NCI-H1436 treated with DMSO at 0.1 percent for 48 hours (cell line): ENCODE measurements at places on chromosomes 13 and 19.

DNA sequence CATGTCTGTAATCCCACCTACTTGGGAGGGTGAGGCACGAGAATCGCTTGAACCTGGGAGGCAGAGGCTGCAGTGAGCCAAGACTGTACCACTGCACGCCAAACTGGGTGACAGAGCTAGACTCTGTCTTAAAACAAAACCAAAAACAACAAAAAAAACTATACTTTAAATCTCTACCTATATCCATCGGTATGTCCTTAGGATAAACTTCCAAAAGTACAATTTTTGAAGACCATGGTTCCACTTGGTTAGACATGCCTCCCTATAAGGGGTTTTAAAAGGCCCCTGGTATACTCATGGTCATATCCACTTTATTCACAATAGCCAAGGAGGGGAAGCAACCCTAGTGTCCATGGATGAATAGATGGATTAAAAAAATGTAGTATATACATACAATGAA, 39.8 kb downstream of the RUBCNL start:
- no peak for DNase-seq

GRCh38 chr19:51157265-51157664, 15.2 kb downstream of the SIGLEC7 start:
- no peak for DNase-seq

DNA sequence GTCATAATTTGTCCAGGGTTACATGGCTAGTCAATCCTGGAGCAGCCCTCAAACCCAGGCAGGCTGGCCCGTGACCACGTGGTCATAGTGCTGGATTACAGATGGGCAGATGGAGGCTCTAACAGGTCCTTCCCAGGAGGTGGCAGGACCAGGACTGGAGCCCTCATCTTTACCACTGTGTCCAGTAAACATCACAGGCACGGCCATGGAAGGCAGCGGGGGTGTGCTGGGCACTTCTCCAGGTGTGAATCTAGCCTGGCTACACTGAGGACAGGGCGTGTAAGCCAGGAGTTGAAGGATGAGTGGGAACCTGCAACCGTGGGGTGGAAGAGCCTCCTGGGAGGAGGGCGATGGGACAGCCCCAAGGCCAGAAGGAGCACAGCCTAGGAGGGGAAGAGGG, 6.1 kb downstream of the CIC start:
- DNase-seq: no peak

DNA sequence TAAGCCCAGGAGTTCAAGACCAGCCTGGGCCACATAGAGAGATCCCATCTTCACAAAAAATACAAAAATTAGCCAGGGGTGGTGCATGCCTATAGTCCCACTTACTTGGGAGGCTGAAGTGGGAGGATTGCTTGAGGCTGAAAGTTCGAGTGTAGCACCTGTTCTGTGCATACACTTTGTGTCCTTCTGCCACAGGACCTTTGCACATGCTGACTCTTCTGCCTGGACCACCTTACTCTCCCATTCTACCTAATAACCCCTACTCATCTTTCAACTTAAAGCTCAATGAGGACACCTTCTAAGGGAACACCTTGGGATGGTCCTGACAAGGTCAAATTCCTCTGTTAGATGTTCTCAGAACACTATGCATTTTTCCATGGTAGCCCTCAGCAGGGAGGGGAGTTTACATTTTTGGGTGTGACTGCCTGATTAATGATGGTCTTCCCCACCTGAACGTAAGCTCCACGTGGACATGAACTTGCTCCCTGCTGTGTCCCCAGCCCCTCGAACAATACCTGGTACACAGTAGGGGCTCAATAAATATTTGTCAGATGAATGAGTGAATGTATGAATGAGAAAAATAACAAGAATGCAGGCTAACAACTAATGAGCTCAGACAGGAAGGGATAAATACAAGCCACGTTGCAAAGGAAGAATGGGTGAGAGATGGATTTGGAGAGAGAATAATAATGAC, 11.2 kb upstream of the IZUMO2 start:
- no peak for DNase-seq

GRCh38 chr19:45421947-45422498, 1.7 kb downstream of the ERCC1 start:
- DNase-seq: no peak

- DNase-seq: no peak
These were observed 55.9 kb downstream of the SACS start for GRCh38 chr13:23377579-23377978.

- no peak for DNase-seq
These were observed 21.0 kb upstream of the ZNF43 start for GRCh38 chr19:21856773-21857514.

- no peak for DNase-seq
These were observed 25.3 kb upstream of the HOMER3 start for GRCh38 chr19:18966307-18966706.

DNA sequence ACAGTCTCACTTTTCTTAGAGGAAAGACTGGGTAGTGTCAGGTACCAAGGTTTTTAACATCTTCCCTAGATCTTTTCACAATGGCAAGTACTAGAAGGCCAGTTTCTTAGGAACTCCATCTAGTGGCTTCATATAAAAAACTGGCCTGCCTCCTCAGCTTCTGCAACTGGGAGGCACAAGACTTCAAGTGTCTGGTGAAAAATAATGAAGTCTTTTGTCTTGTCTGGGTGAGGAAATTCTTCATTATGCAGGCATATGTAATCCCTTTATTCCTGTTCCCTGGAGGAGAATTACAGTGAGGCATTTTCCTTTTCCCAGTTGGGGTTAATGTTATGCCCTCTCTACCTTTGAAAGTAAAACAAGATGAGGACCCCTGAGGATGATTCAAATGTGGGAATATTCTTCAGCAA, 300.5 kb downstream of the NALCN start:
- no peak for DNase-seq

DNA sequence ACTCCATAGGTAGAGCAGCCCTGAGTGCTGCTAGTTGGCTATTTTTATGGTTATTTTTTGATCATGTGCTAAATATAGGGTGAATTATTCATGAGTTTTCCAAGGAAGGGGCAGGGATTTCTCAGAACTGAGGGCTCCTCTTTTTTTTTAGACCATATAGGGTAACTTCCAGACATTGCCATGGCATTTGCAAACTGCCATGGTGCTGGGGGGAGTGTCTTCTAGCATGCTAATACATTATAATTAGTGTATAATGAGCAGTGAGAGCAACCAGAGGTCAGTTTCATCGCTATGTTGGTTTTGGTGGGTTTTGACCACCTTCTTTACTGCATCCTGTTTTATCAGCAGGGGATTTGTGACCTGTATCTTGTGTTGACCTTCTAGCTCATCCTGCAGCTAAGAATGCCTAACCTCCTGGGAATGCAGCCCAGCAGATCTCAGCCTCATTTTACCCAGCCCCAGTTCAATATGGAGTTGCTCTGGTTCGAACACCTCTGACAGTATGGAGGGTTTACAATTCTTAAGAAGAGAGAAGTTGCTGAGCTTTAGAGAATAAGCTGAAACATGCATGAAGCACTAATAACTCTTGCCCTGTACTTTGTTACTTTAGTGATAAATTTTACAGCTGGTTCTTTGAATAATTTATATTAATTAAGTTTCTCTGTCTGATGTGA, 31.7 kb downstream of the CEACAM1 start:
- DNase-seq: no peak

DNA sequence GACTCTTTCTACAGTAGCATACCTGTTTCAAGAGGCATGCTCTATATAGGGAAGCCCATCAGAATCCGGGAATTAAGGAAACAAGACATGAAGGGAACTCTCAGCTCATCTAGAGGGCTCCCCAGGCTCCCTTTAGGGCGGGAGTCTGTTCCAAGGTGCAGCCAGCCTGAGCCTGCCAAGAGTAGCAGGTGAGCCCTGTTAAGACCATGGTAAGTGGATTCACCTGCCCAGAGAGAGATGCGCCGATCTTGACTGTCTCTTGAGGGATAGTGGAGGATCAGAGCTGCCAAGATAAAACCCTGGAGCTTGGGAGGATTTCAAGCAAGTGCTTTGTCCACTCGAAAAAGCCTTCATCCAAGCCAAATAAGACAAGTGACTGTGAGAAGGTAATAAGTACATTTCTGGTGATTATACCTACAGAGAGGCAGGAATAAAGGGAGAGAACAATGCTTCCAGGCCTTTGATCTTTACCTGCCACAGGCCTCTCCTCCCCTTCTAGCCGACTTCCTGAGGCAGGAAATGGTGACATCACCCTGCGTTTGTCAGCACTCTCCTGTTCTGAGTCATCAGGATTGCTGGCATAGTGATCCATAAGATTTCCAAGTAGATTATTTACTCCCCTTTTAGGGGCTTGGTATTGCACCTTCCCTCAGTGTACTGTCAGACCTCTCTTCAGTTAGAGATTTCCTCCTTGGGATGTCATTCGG, 31.5 kb downstream of the KLF5 start:
- DNase-seq: peak; percentile 50

DNA sequence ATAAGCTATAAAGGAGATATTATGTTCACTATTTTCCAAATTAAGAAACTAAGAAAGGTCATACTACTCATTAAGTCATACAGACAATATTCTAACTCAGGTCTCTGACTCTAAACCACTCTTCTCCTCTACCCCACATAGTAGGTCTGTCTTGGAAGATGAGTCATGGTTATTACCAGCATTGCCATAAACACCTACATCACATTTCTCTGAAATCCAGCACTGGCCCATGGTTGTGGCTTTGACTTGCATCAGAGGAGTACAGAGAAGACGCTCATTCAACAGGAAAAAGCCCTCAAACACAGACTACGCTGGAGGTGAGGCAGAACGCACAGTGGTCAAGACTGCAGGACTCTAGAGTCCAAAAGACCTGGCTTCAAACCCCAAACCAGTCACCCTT, 476.8 kb downstream of the COG6 start:
- no peak for DNase-seq
